ENCODE measurements at places on chromosomes 6 and 20. TPM values are rescaled to one million over a fixed set of nuclear protein-coding genes. Genes with fewer than 3 reads are reported as not detected.

GRCh38 chr20:59003836-59004492 is 3.1 kb downstream of the CTSZ start:
- no peak for DNase-seq

- DNase-seq = no peak
Measured at GRCh38 chr20:2476742-2477615, 6.4 kb upstream of the SNRPB start.

GRCh38 chr6:108734271-108734922 is 113.8 kb upstream of the ARMC2 start:
- no peak for DNase-seq

PRR18 gene
- not detected for total RNA-seq

REM1 gene
- total RNA-seq = not detected

NKAIN4 gene
- not detected for total RNA-seq
